ENCODE measurements at places on chromosomes 16 and 17.
A peak's percentile ranks its signal among the peaks of the same experiment; 100 is the strongest.

- DNase-seq, result peak; percentile 84
Measured at GRCh38 chr17:48544349-48545021, 424 bp downstream of the HOXB2 start.

DNA sequence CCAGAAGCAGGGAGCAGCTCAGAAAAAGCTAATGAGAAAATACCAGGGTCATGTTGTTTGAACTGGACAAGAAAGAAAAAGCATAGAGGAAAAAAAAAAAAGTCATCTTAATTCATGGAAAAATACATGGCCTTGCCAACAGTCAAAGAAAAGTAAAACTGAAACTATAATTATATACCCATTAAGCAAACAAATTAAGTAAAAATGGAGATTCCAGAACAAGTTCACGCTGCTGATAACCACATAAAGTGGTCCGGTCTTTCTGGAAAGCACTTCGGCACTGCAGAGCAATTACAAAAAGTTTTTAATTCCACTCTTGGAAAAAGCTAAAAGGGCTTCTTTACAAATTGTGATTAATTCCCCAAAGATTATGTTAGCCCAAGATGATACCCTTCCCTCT is 12.4 kb upstream of the P2RX5 start:
- no peak for DNase-seq

GRCh38 chr16:78742501-78743283 is 643.2 kb downstream of the WWOX start:
- no peak for DNase-seq

GRCh38 chr17:21250854-21251253 is 2.4 kb downstream of the NATD1 start:
- no peak for DNase-seq

- no peak for DNase-seq
Measured at GRCh38 chr17:80432350-80432955, 17.5 kb downstream of the ENDOV start.

DNA sequence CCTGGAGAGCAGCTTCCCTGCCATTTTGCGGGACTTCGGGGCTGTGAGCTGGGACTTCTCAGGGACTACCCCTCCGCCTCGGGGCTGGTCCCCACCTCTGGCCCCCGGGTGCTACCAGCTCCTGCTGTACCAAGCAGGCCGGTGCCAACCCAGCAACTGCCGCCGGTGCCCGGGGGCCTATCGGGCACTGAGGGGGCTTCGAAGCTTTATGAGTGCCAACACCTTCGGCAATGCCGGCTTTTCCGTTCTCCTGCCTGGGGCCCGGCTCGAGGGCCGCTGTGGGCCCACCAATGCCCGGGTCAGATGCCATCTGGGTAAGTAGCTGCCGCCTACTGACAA is 1.3 kb downstream of the ASPHD1 start:
- DNase-seq, result no peak

- no peak for DNase-seq
Measured at GRCh38 chr17:61656721-61657217, 65.8 kb upstream of the NACA2 start.

DNA sequence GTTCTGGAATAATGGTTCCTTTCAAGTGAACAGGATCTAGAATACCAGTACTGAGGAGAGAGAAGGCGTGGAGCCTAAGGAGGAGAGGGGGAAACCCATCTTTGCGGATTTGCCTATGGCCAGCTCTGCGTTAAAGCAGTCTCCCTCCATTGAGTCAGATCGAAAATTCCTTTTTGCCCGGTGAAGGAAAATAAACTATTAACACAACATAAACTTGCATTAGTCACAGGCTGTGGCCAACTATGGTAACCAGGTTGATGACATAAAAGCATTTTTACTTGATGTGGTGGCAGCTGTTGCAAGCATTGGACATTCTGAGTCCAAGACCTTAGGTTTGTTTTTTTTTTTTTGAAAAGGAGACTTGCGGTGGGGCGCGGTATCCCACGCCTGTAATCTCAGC is 8.9 kb downstream of the LDAF1 start:
- DNase-seq, result no peak

- no peak for DNase-seq
Measured at GRCh38 chr17:46929413-46929812, 6.5 kb downstream of the GOSR2 start.

GRCh38 chr17:8820311-8821010 is 21.3 kb upstream of the MFSD6L start:
- DNase-seq, result no peak

DNA sequence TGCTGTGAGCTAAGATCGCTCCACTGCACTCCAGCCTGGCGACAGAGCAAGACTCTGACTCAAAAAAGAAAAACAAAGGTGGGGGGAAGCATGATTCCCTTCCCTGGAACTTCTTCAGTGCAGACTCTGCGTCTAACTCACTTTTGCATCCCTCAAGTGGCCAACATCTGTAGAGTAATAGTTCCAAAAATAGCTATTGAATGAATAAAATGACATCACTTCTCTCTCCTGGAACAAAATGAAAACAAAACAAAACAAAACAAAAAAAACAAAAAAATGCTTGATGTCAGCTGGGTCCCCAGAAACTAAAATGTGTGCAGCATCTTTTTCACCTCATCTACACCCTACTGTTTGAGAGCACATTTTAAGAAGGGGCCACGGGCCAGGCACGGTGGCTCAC is 197.7 kb upstream of the NOG start:
- DNase-seq, result no peak

- DNase-seq, result no peak
Measured at GRCh38 chr16:51392521-51393187, 241.6 kb upstream of the SALL1 start.

DNA sequence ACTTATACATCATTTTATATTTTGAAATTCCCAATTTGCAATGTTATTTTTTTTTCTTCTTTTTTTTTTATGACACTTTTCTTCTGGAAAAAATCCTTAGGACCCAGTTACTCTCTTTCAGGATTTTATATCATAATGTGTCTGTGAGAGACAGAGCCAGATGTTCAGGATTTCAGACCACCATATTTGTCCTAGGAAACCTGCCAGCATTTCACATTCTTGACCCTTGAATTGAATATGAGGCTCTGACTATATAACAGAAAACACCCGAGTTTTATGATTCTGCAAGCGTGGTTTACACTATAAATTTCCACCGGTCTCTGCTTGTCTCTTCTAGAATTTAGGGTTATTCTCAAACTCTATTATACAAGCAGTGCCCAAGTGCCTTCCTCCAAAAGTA is 621.0 kb downstream of the WWOX start:
- no peak for DNase-seq

- DNase-seq, result no peak
Measured at GRCh38 chr16:24980077-24980793, 34.9 kb downstream of the ARHGAP17 start.

- peak; percentile 36 for DNase-seq
Measured at GRCh38 chr17:70353408-70354092, 184.2 kb downstream of the KCNJ2 start.

All from NCI-H774 (cell line).